ENCODE measurements at places on chromosomes 3 and 15. TPM values are rescaled to one million over a fixed set of nuclear protein-coding genes. Genes with fewer than 3 reads are reported as not detected.
A peak's percentile ranks its signal among the peaks of the same experiment; 100 is the strongest.

Gene TF
- 0.40 TPM for total RNA-seq

Gene LIPH
- 2.3 TPM for total RNA-seq

Gene GDPGP1
- total RNA-seq, result 4.8 TPM

Gene PCOLCE2
- 17.0 TPM for total RNA-seq

Gene CYP11A1
- 5.1 TPM for total RNA-seq

Gene LRRC49
- 7.3 TPM for total RNA-seq

Gene GPR15
- not detected for total RNA-seq

DNA sequence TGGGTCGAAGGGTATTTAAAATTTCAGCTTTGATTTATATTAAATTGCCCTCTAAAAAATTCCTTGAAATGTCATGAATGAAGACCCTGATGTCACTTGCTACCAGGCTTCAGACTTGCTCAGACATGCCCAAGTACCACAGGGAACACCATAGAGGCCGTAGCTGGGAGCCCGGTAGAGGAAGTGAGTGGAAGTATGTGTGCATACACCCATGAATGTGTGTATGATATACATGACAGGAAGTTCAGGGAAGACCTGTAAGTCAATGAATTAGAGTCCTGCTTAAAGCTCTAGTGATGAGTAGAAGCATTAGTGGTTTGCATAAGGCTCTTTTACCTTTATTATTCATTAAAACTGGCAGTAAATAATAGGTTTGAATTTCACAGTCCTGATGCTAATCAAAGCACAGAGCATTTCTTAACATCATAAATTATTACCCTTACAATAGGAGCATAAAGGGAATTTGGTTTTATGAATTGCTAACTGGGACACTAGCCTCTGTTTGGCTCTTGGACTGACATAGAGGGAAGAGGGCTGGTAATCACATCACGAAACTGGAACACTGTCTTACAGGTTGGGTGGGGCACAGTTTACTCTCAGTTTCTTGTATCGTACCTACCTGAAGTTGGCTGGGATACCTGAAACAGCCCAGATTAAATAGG, 144.4 kb downstream of the CHST2 start:
- H3K27me3 ChIP-seq, result no peaks in the 10 kb centered on the region
- no peaks in the 10 kb centered on the region for H3K4me1 ChIP-seq
- H3K36me3 ChIP-seq, result no peaks in the 10 kb centered on the region
- H3K27ac ChIP-seq, result no peak overlapping the region
- DNase-seq, result no peak

- peak; percentile 22 for DNase-seq
- H3K4me3 ChIP-seq, result no peak overlapping the region
These were observed 75.4 kb upstream of the POMGNT2 start for GRCh38 chr3:43181202-43181821.

- H3K4me1 ChIP-seq, result no peaks in the 10 kb centered on the region
- no peak overlapping the region for H3K4me3 ChIP-seq
- no peak overlapping the region for H3K27ac ChIP-seq
- DNase-seq, result no peak
These were observed 900.3 kb upstream of the ROBO1 start for GRCh38 chr3:80668100-80668499.

DNA sequence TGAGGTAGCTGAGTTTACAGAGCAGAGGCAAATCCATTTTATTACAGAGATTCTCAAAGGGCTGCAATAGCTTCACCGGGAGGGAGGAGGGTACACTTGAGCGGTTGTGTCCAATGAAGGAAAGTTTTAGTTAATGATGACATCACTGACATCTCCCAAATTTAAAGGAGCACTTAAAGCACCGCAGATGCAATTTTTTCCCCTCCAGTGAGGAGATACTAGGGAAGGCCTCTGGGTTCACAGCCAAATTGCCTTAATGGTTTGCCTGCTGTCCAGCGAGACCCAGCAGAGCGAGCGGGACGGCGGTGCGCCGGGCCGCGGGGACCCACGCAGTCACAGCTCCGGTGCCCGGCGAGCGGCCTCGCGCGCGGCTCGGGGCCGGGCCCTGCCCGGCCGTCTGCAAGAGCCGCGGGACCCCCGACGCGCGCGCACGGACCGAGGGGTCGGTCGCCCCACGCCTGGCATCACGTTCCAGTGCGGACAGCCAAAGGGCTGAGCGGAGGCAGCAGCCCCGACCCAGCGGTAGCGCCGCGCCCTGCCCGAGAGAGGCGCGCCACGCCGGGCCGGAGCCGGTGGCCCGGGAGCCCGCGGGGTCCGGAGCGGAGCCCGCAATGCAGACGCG, 160.5 kb upstream of the CHRNA7 start:
- H3K27ac ChIP-seq, result no peak overlapping the region
- H3K27me3 ChIP-seq, result peaks cover 17% of the 10 kb centered on the region
- no peaks in the 10 kb centered on the region for H3K36me3 ChIP-seq
- no peak for DNase-seq
- H3K4me1 ChIP-seq, result no peaks in the 10 kb centered on the region

DNA sequence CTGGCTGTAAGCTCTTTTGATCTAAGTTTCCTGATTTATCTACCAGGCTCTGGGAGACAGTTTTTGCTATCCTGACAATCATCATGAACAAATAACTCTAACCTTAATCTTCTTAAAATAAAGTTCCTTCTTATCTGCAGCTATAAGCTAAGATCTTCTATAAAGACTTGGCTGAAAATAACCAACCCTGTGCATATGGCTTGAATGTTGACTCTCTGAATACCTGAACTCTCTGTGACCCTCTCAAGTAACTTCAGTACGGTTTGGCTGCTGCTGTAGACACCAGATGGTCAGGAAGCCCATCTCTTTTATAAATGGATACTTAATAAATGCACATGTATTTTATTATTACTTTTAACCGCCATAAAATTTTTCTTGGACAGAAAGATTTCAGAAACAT, 412.4 kb upstream of the CBLB start:
- no peak overlapping the region for H3K27ac ChIP-seq
- H3K4me1 ChIP-seq, result no peaks in the 10 kb centered on the region
- H3K27me3 ChIP-seq, result no peaks in the 10 kb centered on the region
- H3K4me3 ChIP-seq, result no peak overlapping the region
- DNase-seq, result no peak

- no peaks in the 10 kb centered on the region for H3K36me3 ChIP-seq
- no peaks in the 10 kb centered on the region for H3K27me3 ChIP-seq
- no peak for DNase-seq
- no peaks in the 10 kb centered on the region for H3K4me1 ChIP-seq
- H3K27ac ChIP-seq, result no peak overlapping the region
- H3K4me3 ChIP-seq, result no peak overlapping the region
These were observed 52.4 kb upstream of the CACNA2D3 start for GRCh38 chr3:54069961-54070360.

GRCh38 chr3:150091626-150092025, 120.9 kb upstream of the PFN2 start:
- no peaks in the 10 kb centered on the region for H3K36me3 ChIP-seq
- H3K4me1 ChIP-seq, result peaks cover 9% of the 10 kb centered on the region
- no peak overlapping the region for H3K4me3 ChIP-seq
- no peaks in the 10 kb centered on the region for H3K27me3 ChIP-seq

GRCh38 chr3:29301332-29302019, 20.6 kb downstream of the RBMS3 start:
- DNase-seq, result no peak
- no peak overlapping the region for H3K27ac ChIP-seq
- no peak overlapping the region for H3K4me3 ChIP-seq
- no peaks in the 10 kb centered on the region for H3K27me3 ChIP-seq
- H3K4me1 ChIP-seq, result no peaks in the 10 kb centered on the region

GRCh38 chr3:129313415-129313664, 34.7 kb downstream of the HMCES start:
- no peaks in the 10 kb centered on the region for H3K4me1 ChIP-seq
- DNase-seq, result peak; percentile 70
- H3K4me3 ChIP-seq, result no peak overlapping the region

GRCh38 chr15:79257454-79257853, 25.1 kb upstream of the ANKRD34C start:
- no peak overlapping the region for H3K27ac ChIP-seq
- no peak overlapping the region for H3K4me3 ChIP-seq
- DNase-seq, result no peak
- no peaks in the 10 kb centered on the region for H3K4me1 ChIP-seq
- H3K36me3 ChIP-seq, result no peaks in the 10 kb centered on the region

GRCh38 chr3:177071496-177072156, 125.7 kb downstream of the TBL1XR1 start:
- peaks cover 55% of the 10 kb centered on the region for H3K36me3 ChIP-seq
- no peak overlapping the region for H3K27ac ChIP-seq
- no peaks in the 10 kb centered on the region for H3K4me1 ChIP-seq
- no peak for DNase-seq
- H3K4me3 ChIP-seq, result no peak overlapping the region

DNA sequence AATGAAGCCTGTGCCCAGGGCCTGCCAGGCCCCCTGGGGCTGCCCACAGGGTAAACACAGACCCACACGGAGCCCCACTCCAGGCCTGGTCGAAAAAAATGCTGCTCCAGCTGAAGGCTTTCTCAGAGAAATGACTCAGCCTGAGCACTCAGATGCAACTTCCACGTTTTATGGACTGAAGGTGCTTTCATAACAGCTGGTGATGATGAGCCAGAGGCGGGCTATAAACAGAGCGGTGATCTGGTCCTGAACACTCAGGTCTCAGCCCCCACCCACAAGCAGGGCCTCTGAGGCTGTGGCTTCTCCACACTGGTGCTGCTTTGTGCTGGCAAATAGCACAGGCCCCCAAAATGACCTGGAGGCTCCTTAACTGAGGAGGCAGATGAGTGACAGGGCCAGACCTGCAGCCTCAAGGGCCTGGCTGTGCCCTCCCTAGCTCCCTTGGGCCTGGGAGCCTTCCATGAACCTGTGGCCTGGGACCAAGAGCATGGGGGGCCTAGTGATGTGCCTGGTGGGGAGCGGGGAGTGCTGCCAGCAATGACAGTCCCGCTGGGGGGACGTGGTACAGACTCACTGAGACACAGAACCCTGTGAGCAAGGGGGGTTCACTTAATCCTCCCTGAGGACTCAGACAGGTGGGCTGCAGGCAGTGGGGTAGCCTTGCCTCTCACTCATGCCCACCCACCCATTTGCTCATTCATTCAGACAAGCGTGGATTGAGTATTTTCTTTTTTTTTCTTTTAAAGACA, 23.0 kb upstream of the FURIN start:
- H3K4me3 ChIP-seq, result no peak overlapping the region
- H3K27me3 ChIP-seq, result no peaks in the 10 kb centered on the region
- DNase-seq, result no peak
- no peak overlapping the region for H3K27ac ChIP-seq

GRCh38 chr3:89280822-89281365, 173.5 kb downstream of the EPHA3 start:
- no peak for DNase-seq
- no peak overlapping the region for H3K27ac ChIP-seq
- H3K36me3 ChIP-seq, result no peaks in the 10 kb centered on the region
- no peaks in the 10 kb centered on the region for H3K4me1 ChIP-seq
- H3K27me3 ChIP-seq, result no peaks in the 10 kb centered on the region

GRCh38 chr15:85576392-85576791, 196.0 kb downstream of the AKAP13 start:
- H3K4me1 ChIP-seq, result peaks cover 22% of the 10 kb centered on the region
- H3K4me3 ChIP-seq, result no peak overlapping the region
- no peaks in the 10 kb centered on the region for H3K27me3 ChIP-seq
- H3K36me3 ChIP-seq, result peaks cover 56% of the 10 kb centered on the region
- DNase-seq, result no peak

GRCh38 chr3:45994419-45995235, 997 bp downstream of the FYCO1 start:
- peaks cover 2% of the 10 kb centered on the region for H3K4me1 ChIP-seq
- H3K27ac ChIP-seq, result no peak overlapping the region
- H3K36me3 ChIP-seq, result no peaks in the 10 kb centered on the region
- peak; percentile 64 for DNase-seq

DNA sequence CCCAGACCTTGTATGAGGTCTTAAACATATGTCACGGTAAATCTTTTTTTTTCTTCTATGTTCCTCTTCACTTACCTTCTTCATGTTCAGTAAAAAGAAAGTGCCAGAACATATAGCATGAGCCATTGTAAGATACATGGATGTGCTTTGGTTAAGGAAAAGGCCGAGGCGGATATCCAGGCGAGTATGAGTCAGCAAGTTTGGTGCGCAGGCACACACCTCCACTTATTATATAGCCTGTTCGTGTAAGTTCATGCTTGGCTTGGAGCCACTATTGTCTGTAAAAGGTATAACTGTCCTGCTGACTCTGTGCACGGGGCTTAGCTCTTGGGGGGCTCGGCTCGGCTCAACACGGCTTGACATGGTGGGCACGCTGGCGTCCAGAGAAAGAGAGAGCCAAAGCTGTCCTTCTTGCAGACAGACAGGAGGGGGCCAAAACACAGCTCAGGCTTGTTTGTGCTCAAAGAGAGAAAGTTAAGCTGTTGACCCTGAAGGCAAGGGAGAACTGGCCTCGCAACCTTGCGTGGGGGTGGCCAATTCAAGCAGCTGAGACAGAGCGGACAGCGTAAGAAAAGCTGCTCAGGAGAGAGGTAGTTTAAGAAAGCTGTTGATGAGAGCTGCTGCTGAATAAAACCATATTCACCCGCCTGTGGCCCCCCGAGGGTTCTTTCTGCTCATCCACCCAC, 251.2 kb downstream of the SLC9A9 start:
- H3K27me3 ChIP-seq, result peaks cover 8% of the 10 kb centered on the region
- no peak overlapping the region for H3K4me3 ChIP-seq

DNA sequence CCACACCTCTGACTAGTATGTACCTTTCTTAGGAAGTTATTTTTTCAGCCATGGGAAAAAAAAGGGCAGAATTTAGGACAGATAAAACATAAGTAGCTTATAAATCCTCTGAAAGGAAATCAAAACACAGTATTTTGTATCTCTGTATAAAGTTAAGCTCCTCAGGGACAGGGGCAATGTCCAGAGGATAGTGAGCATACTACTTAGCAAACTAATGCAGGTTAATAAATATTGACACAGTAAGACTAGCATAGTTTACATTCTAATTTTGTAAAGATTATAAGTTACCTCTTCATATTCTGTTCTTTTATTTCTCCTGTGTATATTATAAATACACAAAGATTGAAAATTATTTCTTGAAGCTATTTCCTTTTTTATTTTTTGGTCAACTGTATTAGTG, 2.1 kb downstream of the UBE3A start:
- no peaks in the 10 kb centered on the region for H3K4me1 ChIP-seq
- H3K36me3 ChIP-seq, result peaks cover 6% of the 10 kb centered on the region
- H3K27me3 ChIP-seq, result no peaks in the 10 kb centered on the region
- no peak for DNase-seq
- peak overlapping the region; percentile 97 for H3K4me3 ChIP-seq
- no peak overlapping the region for H3K27ac ChIP-seq

GRCh38 chr3:52204337-52205073, 6.5 kb downstream of the ALAS1 start:
- DNase-seq, result no peak
- H3K27me3 ChIP-seq, result no peaks in the 10 kb centered on the region
- H3K36me3 ChIP-seq, result peaks cover 90% of the 10 kb centered on the region

DNA sequence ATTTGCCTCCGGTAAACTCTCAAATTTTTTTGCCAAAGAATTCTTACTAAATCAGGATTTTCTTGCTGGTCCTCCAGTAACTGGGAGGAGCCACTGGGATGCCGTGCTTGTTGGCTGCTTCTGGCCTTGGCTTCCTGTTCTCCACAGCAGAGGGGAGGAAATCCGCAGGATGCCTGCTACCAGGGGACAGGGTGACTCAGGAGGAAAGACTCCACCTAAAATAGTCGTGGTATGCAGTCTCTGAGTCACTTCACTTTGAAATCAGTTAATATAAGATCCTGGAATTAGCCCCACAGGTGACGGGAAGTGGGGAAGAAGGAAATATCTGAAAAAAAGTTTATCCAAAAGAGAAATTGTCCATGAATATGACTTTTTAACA, 6.5 kb upstream of the TM4SF18 start:
- H3K27me3 ChIP-seq, result no peaks in the 10 kb centered on the region
- peak; percentile 90 for DNase-seq
- no peaks in the 10 kb centered on the region for H3K36me3 ChIP-seq

GRCh38 chr3:112519424-112520001, 20.2 kb upstream of the BTLA start:
- no peaks in the 10 kb centered on the region for H3K4me1 ChIP-seq
- H3K27me3 ChIP-seq, result no peaks in the 10 kb centered on the region
